ENCODE measurements at places on chromosomes 6 and 20. TPM values are rescaled to one million over a fixed set of nuclear protein-coding genes. Genes with fewer than 3 reads are reported as not detected.

SLC26A8 gene
- total RNA-seq: not detected

CRISP2 gene
- total RNA-seq: not detected

CALHM5 gene
- 5.0 TPM for total RNA-seq

SUMO4 gene
- total RNA-seq: 0.19 TPM

SUPT3H gene
- total RNA-seq: 2.0 TPM

DDX43 gene
- 2.3 TPM for total RNA-seq

KHDC1 gene
- total RNA-seq: 3.5 TPM

ASIP gene
- not detected for total RNA-seq

HFE gene
- total RNA-seq: 14.8 TPM

TRIM40 gene
- total RNA-seq: not detected

NKX2-2 gene
- total RNA-seq: not detected

OSER1 gene
- 38.2 TPM for total RNA-seq

DNMT3B gene
- total RNA-seq: 0.37 TPM

C6orf52 gene
- not detected for total RNA-seq

RSPH4A gene
- not detected for total RNA-seq

TTK gene
- total RNA-seq: 0.54 TPM

SAMD3 gene
- total RNA-seq: not detected

BMP5 gene
- total RNA-seq: not detected

POPDC3 gene
- total RNA-seq: 7.3 TPM

CCM2L gene
- not detected for total RNA-seq

POM121L2 gene
- total RNA-seq: not detected

TUBB2B gene
- not detected for total RNA-seq

MYLK4 gene
- 0.81 TPM for total RNA-seq

LRRC73 gene
- 0.15 TPM for total RNA-seq

CLPSL2 gene
- total RNA-seq: not detected

PROKR2 gene
- not detected for total RNA-seq

BPIFB1 gene
- total RNA-seq: 0.50 TPM

FAM210B gene
- total RNA-seq: 50.2 TPM

FAM83C gene
- not detected for total RNA-seq

HNF4A gene
- not detected for total RNA-seq

NMBR gene
- not detected for total RNA-seq

BPIFB4 gene
- 0.24 TPM for total RNA-seq

PSORS1C1 gene
- 0.64 TPM for total RNA-seq

KIF13A gene
- total RNA-seq: 22.7 TPM

ANGPT4 gene
- total RNA-seq: 0.05 TPM

KHDRBS2 gene
- not detected for total RNA-seq

RSPH3 gene
- total RNA-seq: 5.8 TPM

ZNF343 gene
- total RNA-seq: 4.8 TPM

LINC00237 gene
- not detected for total RNA-seq

Measured in cardiac ventricle fibroblast (primary cell).